ENCODE measurements at places on chromosomes 1 and 21.
A peak's percentile ranks its signal among the peaks of the same experiment; 100 is the strongest.

GRCh38 chr1:82466891-82467290 lies 666.2 kb downstream of the ADGRL2 start:
- DNase-seq: peak; percentile 90

GRCh38 chr21:27779606-27780005 lies 812.7 kb upstream of the ADAMTS5 start:
- DNase-seq: no peak

GRCh38 chr1:60223158-60223557 lies 149.6 kb upstream of the C1orf87 start:
- no peak for DNase-seq

GRCh38 chr21:16571594-16571993 lies 841.8 kb downstream of the USP25 start:
- no peak for DNase-seq

DNA sequence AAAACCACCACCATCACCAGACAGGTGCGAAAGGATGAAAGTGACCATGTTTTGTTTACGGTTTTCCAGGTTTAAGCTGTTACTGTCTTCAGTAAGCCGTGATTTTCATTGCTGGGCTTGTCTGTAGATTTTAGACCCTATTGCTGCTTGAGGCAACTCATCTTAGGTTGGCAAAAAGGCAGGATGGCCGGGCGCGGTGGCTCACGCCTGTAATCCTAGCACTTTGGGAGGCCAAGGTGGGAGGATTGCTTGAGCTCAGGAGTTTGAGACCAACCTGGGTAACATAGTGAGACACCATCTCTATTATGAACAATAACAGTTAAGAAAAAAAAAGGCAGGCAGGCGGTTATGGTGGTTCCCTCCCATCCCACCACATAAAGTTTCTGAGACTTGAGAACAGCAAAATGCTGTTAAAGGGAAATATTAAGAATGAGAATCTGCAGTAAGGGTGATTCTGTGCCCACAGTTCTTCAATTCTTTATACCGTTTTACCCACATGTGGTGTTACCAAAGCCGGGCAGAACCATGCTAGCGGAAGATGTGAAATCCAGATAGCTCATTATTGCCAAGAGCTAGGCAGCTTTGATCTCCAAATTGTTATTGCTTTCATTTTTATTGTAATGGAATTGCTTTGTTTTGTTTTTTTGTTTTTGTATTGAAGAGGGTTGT lies 34.5 kb upstream of the TDRD10 start:
- DNase-seq: no peak

GRCh38 chr1:205794011-205794730 lies 18.8 kb downstream of the SLC41A1 start:
- DNase-seq: no peak

DNA sequence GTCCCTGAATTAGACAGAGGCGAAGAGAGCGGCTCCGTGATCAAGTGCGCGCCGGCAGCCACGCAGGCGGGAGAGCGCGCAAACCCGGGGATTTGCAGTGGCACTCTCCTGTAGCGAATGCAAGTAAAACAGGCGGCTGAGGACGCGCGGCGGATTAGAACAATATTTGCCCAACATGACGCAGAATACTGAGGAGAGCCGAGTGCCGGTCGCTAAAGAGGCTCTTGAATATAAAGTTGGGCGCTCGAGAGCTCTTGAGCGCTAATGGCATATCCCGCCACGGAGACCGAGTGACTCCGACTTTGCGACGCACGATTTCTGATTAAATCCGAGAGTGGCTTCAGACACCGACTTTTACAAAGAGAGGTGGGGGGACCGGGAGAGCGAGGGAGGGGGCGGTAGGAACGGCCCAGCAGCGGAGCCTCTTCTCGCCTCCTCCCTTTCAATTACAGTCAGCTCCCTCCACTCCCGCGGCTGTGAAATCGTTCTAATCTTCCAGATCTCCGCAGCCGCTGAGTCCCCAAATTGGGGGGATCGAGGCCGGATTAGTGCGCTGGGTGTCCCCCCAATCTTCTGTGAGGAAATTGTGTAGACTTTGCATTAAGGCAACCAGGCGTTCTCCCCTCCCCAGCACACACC lies 2.3 kb downstream of the PAX7 start:
- no peak for DNase-seq

GRCh38 chr1:151831605-151832004 lies at the start of gene RORC:
Gene RORC (minus strand): TSS chr1:151831802. CDS start chr1:151831764, 38 bp downstream.
- no peak for DNase-seq

GRCh38 chr1:33257207-33257771 lies 997 bp downstream of the ZNF362 start:
- peak; percentile 51 for DNase-seq

GRCh38 chr1:197619008-197619640 lies 156.2 kb downstream of the DENND1B start:
- DNase-seq: peak; percentile 47

- no peak for DNase-seq
Observed at GRCh38 chr1:13499422-13499821, 14.4 kb downstream of the LRRC38 start.

DNA sequence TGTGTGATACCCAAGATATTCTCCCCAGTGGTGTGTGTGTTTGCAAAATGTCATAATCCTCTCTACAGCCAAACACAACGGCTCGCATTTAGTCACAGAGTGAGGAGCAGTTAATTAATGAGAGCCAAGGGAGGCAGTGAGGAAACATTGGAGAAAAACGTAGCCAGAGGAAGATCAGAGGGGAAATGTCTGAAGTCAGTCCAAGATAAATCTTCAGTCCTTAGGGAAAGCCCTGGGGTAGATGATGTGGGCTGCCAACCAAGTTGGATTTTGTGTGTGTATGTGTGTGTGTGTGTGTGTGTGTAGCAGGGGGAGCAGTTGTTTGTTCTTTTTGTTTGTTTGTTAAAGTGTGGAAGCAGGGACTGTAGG lies 201.0 kb upstream of the PTBP2 start:
- no peak for DNase-seq

GRCh38 chr1:111515291-111516004 lies 12.0 kb upstream of the ADORA3 start:
- peak; percentile 46 for DNase-seq
